Tongue (tissue), 3 donors: ENCODE measurements at places on chromosomes 3 and 15. TPM values are rescaled to one million over a fixed set of nuclear protein-coding genes. Genes with fewer than 3 reads are reported as not detected.

Gene DLL4
- total RNA-seq = 22.5 TPM

- DNase-seq = no peak
Measured at GRCh38 chr15:89593018-89593417, 17.7 kb downstream of the TICRR start.

- no peak for DNase-seq
Measured at GRCh38 chr3:123424321-123424998, 24.4 kb downstream of the ADCY5 start.

Gene FBXO40
- 12.7 TPM for total RNA-seq

- DNase-seq = no peak
Measured at GRCh38 chr3:81799403-81799802, 38.0 kb upstream of the GBE1 start.

DNA sequence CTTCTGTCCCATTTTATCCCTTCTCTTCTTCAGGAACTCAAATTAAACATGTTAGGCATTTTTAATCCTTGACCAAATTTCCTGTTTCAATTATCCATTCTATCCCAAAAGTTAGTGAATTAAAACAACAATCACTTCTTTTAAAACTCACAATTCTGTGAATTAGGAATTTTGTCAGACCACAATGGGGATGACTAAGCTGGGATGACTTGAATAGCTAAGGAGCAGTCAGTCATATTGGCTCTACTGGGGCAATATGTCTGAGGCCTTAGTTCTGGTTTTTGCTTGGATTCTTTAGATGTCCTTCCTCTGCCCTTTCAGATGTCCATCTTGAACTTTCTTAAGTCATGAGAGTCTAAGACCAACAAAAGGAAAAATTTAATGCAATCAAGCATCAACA lies 178.2 kb upstream of the TGFBR2 start:
- DNase-seq = no peak

Gene LMCD1
- total RNA-seq = 321 TPM

DNA sequence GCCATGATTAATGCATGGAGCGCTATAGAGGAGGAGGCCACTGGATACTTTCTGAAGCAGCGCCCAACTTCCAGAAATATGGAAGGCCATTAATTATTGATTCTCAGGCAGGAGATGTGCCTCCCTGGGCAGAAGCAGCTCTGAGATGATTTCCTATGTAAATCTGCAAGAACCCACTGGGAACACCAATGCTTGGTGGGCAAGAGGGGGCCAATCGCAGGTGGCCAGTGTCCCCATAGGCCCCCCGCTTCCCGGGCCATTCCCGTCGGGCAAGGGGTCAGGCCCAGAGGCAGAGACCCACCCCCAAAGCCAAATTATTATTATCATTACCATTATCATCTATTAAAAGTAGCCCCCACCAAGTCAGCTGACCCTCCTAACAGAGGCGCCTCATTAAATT lies 288.0 kb upstream of the TLE3 start:
- DNase-seq = no peak

- DNase-seq = peak; percentile 17
Measured at GRCh38 chr3:177250151-177250550, 52.9 kb upstream of the TBL1XR1 start.

Gene BFSP2
- not detected for total RNA-seq

Gene CERS3
- total RNA-seq = 8.9 TPM

DNA sequence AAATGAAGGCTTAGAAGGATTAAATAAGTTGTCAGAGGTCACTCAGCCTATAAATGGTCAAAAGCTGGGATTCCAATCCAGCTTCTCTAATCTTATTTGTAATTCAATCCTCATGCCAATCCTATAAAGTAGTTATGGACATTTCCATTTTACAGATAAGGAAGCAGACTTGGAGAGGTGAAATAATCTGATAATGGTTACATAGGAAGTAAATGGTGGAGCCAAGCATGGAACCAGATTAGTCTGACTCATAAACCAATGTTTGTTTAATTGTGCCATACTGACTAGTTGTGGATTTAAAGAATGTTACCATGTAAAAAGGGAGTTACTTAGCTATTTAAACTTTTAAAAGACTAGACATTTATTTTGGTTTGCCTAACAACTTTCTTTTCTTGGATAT lies 59.7 kb downstream of the KCNAB1 start:
- DNase-seq = no peak

Gene HHLA2
- not detected for total RNA-seq

- no peak for DNase-seq
Measured at GRCh38 chr3:3778641-3779270, 20.5 kb upstream of the LRRN1 start.

- no peak for DNase-seq
Measured at GRCh38 chr3:39267631-39268548, 11.9 kb downstream of the CX3CR1 start.

GRCh38 chr3:197362081-197362480 lies 63.7 kb upstream of the DLG1 start:
- peak; percentile 80 for DNase-seq

Gene TNNC1
- total RNA-seq = 352 TPM

DNA sequence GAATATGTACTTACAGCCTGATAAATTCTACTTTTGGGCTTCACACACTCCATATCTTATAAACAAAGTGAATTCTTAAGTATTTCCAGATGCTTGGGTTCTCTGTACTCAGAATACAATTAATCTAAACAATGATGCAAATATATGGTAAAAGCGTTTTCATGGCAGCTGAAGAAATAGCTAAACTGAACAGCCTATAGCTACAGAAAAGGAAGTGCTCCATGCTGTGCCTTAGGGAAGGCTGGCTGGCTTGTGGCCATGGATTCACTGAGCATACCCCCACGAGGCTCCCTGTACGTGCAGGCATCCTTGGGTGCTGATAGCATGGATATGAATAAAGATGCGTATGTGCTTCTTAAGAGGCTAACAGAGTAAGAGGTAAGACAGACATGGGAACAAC lies 264.0 kb downstream of the KLF13 start:
- peak; percentile 30 for DNase-seq

Gene CSPG5
- 1.4 TPM for total RNA-seq

DNA sequence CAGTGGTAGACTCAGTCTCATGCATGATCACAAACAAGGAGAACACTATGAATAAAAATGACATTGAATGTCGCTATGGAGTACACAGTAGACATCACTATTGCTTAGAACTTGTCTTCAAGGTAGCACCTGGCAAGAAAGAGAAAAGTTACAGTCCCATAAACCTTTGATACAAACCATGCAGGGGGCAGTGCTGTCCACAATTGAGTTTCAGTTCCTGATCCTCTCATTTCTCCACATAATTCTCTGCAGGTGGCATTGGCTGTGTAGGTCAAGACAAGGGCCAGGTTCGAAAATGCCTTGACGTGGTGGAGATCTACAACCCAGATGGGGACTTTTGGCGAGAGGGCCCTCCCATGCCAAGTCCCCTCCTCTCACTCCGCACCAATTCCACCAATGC lies 47.9 kb downstream of the KBTBD12 start:
- DNase-seq = no peak

GRCh38 chr3:120148187-120148949 lies 54.1 kb upstream of the GSK3B start:
- no peak for DNase-seq

DNA sequence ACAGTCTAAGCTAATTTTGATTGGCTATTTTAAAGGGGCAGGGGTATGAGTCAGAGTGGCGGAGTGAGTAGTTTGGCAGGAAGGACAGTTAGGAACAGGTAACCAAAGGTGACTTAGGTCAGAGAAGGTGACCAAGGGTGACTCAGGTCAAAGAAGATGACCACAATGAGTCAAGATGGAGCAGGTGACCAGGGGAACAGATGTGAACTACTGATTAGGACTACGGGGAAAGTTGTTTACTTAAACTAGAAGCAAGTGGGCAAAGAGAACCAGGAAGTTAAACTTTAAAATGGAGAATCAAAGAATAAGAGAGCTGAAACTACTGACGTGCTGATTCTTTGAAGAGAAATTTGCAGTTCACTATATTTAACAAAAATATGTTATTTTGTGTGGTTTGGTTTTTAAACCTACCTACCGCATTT lies 14.1 kb upstream of the CA12 start:
- no peak for DNase-seq

DNA sequence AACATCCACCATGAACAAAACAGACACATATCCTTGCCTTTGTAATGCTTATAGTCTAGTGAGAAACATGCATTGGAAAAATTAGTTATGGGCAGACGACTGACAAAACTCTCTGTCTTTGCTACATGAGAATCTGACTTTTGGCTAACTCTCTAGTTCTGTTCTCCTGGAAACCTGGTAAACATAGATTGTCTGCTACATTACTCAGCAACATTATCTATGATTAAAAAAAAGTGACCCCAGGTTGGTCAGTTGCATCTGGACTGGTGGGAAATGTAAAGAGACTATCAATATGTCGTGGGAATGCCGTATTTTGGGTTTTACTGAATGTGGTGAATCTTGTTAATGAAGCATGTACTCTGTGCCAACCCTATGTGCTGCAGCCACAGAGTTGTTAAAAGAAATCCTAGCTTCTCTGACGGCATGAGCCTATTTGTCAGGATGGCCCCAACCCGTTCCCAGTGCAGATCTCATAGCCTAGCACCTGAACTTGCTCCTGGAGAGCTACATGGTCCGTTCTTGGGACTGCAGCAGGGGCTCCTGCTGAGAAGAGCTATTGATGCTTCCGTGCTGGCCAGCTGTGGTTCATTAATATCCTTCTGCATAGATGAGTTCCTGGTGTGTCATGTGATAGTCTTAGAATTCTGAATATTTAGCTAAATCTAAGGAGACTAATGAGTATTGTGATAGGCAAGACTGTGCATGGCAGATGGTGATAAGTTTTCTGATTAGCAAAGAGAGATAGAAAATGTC lies 311.7 kb upstream of the ZNF717 start:
- no peak for DNase-seq

DNA sequence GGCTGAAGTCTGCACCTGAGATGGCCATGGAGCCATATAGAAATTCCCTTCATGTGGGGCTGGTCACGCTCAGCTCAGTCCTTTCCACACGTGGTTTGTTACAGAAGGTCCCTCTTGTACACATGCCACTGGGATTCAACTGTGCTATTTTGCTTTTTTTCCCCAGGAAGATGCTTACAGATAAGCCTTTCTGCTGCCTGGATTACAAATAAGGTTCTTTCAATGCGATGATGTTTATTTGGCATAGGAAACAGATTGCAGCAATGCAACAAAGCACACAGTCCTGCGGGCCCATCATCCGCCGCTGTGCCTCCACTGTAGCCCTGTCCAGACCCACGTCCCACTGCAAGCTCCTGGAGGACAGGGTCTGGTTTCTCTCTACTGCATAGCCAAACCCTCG lies 124.8 kb downstream of the XXYLT1 start:
- DNase-seq = no peak

Gene PEX5L
- 0.21 TPM for total RNA-seq

GRCh38 chr3:122030381-122031122 lies 8.5 kb upstream of the ILDR1 start:
- no peak for DNase-seq

GRCh38 chr15:59687836-59688235 lies 1.3 kb downstream of the BNIP2 start:
- peak; percentile 19 for DNase-seq

- peak; percentile 67 for DNase-seq
Measured at GRCh38 chr3:50450209-50450921, 53.1 kb downstream of the CACNA2D2 start.

DNA sequence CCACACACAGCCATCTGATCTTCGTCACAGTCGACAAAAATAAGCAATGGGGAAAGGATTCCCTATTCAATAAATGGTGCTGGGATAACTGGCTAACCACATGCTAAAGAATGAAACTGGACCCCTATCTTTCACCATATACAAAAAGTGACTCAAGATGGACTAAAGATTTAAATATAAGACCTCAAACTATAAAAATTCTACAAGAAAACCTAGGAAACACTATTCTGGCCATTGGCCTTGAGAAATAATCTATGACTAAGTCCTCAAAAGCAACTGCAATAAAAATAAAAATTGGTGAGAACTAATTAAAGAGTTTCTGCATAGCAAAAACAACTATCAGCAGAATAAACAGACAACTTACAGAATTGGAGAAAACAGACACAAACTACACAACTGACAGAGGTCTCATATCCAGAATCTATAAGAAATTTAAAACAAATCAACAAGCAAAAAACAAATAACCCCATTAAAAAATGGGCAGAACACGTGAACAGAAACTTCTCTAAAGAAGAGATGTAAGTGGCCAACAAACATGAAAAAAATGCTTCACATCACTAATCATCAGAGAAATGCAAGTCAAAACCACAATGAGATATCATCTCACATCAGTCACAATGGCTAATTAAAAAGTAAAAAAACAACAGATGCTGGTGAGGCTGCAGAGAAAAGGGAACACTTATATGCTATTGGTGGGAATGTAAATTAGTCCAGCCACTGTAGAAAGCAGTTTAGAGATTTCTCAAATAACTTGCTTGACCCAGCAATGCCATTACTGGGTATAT lies 104.0 kb downstream of the NR1I2 start:
- no peak for DNase-seq

Gene HRG
- not detected for total RNA-seq

DNA sequence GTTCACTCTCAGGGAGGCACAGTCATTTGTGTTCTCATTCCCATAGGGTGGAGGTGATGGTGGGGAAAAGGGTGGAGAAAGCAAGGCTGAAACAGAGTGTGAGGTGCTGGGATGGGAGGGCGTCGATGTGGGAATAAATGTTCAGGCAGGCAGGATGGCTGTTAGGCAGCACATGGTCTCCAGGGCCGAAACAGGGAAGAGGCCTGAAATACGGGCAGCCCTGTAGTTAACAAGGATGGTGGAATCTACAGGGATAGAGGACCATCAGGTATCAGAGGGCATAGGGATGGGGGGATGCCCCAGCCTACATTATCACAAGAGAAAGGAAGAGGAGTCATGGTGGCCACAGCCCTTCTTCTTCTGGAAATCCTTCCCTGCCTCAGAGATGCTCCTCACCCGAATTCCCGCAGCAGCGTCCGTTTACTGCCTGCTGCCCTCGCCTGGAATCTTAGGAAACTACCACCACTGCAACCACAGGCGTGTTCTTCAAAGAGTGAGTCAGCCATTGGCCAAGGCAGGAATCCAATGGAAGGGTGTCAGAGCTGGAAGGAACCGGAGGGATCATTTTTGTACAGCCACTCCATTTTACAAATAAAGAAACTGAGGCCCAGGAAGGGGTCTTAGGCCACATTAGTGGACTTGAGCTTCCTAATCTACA lies 49.7 kb upstream of the POMGNT2 start:
- DNase-seq = peak; percentile 77
